ENCODE measurements at places on chromosomes 16 and 17.

- no peak for DNase-seq
Measured at GRCh38 chr16:3578121-3578520, 918 bp upstream of the NLRC3 start.

DNA sequence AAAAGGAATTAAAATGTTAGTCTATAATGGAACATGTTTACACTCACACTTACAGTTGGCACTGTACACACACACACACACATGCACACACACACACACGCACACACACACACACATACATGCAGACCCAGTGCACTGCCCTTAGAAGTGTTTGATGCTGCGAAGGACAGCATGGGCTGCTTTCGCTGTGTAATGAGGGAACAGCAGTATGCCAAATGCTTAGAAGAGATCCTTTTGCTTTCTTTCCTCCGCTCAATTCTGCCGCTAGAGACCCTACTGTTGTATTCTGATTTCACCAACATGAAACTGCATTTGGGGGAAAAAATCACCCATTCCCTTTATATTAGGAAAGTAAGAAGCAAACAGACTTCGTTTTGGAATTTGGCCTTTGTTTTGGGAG, 217.9 kb downstream of the ENGASE start:
- DNase-seq: no peak

GRCh38 chr16:65988024-65988595, 378.4 kb upstream of the CDH5 start:
- DNase-seq: no peak

DNA sequence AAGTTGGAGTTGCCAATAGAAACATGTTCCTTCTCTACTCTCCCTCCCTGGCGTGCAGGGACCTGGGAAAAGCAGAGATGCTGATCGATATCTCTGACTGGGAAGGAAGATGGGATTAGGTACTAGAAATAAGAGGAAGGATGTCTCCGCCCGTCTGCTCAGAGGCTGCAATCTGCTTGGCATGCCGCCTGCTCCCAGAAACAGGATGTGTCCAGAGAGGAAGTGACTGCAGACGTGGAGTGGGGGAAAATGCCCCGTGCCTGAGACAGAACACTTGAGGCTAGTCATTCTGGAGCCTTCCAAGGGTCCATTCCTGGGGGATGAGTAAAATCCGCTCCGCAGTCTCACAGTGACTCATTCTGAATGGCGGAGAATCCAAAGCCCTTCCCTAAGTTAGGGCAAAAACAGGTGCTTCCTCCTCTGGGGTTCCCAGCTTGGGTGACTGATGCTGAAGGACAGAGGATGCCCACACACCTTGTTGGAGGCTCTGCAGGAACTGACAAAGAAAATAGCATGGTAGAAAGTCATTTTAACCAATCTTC, 45.0 kb upstream of the SMURF2 start:
- peak; percentile 100 for DNase-seq

DNA sequence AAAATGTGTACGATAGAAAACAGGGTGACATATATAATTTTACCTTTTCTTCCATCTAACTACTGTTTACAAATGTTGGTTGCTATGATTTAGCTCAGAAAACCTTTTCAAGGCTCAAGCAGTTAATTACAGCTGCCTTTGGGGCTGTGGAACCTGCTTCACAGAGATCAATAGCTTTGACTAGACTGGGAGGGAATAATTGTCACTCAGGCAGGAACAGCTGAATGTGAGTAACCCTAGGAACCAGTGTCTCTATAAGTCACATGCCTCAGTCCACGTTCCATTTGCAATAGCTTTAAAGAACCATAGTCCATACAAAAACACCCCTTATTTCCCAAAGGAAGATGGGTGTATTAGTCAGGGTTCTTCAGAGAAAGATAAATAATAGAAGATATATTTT, 306.8 kb upstream of the ERCC4 start:
- DNase-seq: no peak

DNA sequence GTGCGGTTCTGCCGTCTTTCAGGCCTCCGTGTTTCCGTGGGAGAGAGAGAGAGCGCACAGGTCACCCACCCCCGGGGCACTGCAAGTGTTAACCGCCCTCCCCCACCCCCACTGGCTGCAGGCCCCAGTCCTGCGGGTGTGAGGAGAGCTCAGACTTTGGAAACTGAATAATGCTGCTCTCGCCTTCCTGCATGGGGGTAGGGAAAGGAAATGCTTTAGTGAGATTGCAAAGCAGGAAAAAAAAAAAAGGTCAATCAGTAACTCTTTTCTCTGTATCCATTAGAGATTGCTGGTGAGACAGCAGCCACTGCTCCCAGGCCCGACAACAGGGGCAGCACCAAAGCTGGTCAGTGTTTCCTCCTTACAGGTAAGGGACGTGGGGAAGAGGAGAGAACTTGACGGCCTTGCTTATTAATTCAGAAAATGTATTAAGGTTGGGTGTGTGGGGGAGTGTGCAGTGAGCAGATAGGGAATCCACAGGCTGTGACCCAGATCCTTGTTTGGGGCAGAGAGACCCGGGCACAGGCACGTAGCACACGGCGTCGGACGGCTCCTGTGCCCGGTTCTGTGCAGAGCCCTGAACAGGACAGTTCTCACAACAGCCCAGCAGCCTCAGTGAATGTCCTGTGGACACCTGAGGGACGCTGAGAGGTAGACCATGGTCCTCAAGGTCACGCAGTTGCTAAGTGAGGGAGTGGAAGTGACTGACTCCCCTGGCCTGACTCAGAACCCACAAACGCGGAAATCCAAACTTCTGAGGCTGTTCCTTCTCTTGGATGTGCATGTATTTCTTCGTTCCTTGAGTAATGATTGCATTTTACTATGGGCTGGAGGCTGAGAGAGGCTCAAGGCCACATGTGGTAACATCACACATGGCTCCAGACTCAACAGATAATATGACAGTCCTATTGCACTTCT, 156.5 kb downstream of the FOXL1 start:
- no peak for DNase-seq

GRCh38 chr16:85651629-85652430, 36.9 kb downstream of the GINS2 start:
- DNase-seq: no peak

GRCh38 chr16:11768849-11769248, 26.2 kb upstream of the TXNDC11 start:
- DNase-seq: no peak

GRCh38 chr17:69075823-69076222, 15.1 kb upstream of the ABCA9 start:
- DNase-seq: no peak

GRCh38 chr16:90009172-90009899, 9.9 kb downstream of the DBNDD1 start:
- no peak for DNase-seq

DNA sequence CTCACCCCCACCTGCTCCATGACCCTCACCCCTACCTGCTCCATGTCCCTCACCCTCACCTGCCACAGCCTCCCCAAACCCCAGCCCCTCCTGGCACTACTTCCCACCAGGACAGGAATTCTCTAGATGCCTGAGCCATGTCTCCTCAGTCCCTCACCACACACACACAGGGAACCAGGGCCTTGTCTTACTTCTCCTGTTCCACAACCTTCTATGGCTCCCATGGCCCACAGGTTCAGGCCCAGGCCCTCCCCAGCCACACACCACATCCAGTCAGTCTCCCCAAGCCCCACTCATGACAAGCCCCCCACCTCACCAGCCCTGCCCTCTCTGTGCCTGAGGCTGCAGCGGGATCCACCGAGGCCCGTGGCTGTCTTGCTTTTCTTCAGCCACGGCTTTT, 3.1 kb upstream of the UBE2I start:
- no peak for DNase-seq

- DNase-seq: no peak
Measured at GRCh38 chr17:82793974-82794630, 42.2 kb downstream of the TBCD start.

- no peak for DNase-seq
Measured at GRCh38 chr17:81647640-81648012, 8.7 kb downstream of the PDE6G start.

- DNase-seq: no peak
Measured at GRCh38 chr17:61442878-61443474, 9.2 kb upstream of the TBX4 start.

Data from HCT116 (cell line).